ENCODE measurements at places on chromosomes 4 and X.

DNA sequence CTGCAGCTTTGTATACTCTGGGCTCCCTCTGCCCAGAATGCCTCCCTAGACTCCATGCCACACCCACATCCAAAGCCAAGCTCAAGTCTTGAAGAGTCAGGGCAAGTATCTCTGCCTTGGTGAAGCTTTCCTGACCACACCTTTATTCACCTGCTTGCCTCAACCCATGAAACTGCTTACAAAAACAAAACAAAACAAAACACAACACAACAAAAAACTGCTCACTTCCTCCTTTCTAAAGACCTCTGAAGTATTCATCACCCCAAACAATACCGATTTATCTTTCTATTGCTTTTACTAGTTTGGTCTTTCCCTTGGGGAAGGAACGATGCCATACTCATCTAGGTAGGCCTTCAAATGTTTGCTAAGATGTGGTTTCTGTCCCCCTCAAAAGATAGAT lies 45.0 kb downstream of the TMEM165 start:
- no peak for DNase-seq

- DNase-seq: no peak
Measured at GRCh38 chr4:141037446-141037845, 95.8 kb downstream of the RNF150 start.

- no peak for DNase-seq
Measured at GRCh38 chr4:87278335-87278794, 44.3 kb downstream of the HSD17B13 start.

- no peak for DNase-seq
Measured at GRCh38 chrX:11427453-11428071, 134.3 kb downstream of the AMELX start.

GRCh38 chr4:141501395-141501794 lies 135.0 kb upstream of the IL15 start:
- DNase-seq: no peak
